ENCODE measurements at places on chromosomes 4 and X.
A peak's percentile ranks its signal among the peaks of the same experiment; 100 is the strongest.

DNA sequence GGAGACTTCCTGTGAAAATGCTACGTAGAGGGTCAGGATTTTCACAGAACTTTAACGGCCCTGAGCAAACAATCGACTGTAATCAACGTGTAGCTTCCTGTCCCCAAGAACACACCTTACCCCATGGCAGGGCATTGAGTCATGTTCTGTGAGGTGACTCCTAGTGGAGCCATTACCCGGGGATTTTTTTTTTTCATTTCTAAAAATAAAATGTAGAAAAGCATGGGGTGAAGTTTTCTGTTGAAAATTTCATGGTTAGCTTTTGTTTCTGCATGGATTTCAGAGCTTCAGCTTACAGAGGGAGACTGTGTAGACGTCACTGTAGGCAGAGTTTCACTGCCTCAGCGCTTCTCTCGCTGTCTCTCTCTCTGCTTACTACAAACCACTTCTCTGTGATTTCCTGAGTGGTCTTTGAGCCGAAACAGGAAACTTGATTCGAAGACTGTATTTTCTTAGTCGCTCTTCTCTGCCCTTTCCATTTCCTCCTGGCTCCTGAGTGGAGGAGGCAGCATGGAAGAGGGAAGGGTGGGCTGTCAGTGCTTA is 111.7 kb downstream of the NFKB1 start:
- DNase-seq, result no peak

GRCh38 chr4:67049446-67049845 is 495.9 kb downstream of the CENPC start:
- no peak for DNase-seq

- no peak for DNase-seq
These were observed 88.0 kb upstream of the RAPGEF2 start for GRCh38 chr4:159014859-159015258.

DNA sequence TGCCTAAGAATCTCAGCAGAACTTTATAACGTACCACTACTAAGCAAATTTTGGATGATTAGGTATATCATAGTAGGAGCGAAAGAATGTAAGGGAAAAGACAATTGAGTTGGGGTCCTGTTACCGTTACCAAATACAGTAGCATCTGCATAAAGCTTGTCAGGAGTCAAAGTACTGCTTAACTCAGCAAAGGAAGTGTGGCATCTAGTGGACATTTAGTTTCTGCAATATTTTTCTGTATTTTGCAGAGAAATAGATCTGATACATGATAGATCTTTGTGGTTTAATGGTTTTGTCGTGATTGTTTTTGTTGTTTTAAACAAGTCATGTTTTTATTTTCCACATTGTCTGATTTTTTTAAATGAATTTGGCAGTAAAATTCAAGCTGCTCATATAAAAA is 81.0 kb upstream of the SMARCAD1 start:
- DNase-seq, result peak; percentile 21

DNA sequence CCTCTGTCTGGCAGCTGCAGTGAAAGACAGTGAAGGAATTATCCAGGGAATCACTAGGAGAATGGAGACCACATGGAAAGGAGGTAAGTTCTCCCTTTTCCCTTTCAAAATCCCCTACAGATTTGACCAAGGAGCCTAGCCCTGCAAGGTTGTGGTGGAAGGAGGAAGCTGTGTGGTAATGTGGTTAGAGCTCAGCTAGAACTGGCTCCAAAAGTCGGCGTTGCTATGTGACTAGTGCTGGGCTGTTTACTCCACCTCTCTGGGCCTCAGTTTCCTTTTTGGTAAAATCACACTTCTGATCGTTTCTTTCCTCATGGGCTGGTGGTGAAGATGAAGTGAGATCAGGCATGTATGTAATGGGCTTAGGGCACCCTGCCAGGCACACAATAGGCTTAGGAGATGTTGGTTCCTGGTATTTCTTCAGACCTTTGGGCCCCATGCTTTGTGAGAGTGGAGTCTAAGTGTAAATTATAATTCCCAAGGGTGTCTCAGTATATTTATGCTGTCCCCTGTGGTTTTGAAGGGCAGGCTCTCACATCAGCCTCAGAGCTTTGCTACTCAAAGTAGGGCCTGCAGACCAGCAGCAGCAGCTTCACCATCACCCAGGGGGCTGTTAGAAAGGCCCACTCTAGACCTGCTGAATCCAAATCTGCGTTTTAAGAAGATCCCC is 183.7 kb upstream of the BCOR start:
- no peak for DNase-seq

GRCh38 chrX:139930401-139930800 is 2.5 kb downstream of the ATP11C start:
- no peak for DNase-seq

DNA sequence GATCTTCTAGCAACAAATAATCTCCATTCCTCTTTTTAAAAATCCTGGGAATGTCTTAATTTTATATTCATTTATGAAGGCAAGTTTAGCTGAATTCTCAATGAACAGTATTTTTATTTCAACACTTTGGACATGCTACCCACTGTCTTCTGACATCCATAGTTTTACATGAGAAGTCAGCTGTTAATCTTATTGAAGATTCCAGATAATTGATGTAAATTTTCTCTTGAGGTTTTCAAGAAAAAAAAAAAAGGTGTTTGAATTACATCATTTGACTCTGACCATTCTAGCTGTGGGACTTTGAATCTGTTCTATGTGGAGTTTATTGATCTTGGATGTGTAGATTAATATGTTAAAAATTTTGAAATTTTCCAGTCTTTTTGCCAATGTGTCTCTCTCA is 28.0 kb downstream of the PDHA2 start:
- DNase-seq, result peak; percentile 22

GRCh38 chrX:48897157-48897624 is 377 bp downstream of the TIMM17B start:
- peak; percentile 76 for DNase-seq

DNA sequence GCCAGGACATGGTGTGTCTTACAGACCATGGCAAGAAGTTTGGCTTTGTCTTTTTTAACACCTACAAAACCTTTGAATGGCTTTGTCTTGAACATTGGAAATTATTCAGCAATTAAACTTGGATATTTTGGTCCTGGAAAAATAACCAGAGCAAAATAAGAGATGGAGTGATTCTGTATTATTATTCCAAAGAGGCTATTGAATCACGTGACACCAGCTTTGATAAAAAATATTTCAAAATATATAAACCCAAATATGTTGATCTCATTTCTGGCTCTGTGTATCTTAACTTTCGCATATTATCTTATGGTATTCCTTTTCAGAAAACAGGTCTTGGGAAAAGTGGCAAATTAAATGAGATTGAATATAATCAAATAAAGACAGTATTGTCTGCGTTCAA is 32.6 kb upstream of the GIMD1 start:
- no peak for DNase-seq

GRCh38 chr4:581753-582361 is 5.8 kb upstream of the TMEM271 start:
- no peak for DNase-seq

DNA sequence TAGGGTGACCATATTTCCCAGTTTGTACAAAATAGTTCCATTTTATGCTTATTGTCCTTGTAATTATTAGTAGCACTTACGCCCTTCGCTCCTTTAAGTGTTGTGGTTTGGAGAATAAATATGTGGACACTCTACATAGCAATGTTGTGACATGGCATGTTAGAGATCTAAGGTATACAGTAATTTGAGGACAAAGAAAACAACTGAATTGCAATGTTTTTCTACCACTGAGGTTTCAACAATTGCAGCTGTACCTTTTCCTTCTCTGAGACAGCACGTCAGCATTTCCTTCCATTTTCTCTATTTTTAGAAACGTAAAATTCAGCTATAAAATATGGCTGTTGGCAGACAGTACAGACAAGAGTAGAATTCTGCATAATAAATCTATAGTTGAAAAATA is 323.1 kb downstream of the MAPK10 start:
- DNase-seq, result no peak

DNA sequence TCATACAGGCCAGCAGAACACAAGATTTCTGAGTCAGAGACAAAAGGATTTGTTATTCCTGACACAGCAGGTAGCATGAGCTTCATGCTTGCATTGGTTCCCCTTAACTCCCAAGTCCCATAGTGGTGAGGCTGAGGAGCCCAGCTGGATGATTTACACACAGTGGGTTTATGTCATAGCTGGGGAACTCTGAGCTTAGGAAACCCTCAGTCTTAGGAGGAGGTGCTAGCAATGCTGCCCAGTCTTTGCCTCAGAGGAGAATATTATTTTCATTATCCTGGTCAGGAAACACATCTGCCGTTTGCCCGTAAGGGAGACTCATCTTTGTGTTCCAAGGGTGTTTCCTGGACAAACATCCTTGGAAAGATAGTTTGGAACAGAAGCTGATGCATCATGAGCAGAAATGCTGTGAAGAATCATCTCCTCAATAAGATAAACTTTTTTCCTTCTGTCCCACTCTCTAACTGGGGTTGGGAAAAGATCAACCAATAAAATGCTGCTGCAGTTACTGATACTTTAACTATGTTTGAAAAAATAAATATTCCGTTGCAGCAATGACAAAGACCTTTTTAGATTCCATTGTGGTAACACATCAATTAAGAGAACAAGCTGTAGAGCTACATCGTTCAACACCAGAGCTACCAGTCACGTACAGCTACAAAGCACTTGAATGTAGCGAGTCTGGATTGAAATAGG is 146.8 kb downstream of the DCLK2 start:
- DNase-seq, result no peak

GRCh38 chrX:40061871-40062524 is 35.8 kb downstream of the BCOR start:
- no peak for DNase-seq
